ENCODE measurements at places on chromosomes 16 and 17.

DNA sequence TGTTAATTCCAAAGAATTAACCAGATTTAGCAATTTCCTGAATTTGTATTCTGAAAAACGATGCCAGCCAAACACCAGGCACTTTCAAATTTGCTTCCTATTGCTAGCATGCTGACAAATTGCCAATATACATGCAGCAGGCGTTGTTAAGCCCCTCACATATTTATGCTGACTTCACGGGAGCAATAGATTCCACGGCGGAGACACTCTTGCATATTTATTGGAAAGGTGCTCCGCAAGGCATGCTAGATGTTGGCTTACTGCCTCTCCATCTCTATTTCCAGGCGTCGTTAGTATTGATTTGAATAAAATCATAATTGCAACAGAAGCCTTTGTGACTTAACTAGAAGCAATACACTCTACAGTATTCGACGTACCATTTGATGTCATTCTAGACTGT, 211.0 kb upstream of the IRX5 start:
- no peak for DNase-seq

GRCh38 chr16:70793851-70794502, 7.0 kb downstream of the VAC14 start:
- no peak for DNase-seq

DNA sequence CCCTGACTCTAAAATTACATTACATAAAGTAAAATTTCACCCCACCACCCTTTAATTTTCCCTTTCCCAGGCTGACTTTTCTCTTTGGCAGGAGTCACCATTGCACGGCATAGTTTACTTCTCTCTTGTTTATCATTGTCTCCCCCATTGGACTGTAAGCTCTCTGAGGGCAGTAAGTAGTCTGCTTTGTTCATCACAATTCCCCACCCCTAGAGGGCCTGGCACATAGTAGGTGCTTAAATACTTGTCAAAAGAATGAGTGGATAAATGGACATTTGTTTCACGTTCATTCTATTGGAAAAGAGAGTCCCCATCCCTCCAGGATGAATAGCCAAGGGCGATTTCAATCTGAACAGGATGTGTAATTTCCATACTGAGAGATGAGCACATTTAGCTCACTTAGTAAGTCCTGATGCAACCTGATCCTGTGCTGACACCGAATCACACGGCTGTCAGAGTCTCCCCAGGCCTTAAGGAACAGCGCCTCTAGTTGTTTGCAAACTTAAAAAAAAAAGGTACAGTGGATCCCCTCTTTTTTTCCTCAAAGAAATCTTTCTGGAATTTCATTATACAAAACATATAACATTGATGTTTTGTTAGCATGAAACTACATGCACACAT, 54.0 kb downstream of the AKAP1 start:
- DNase-seq, result no peak

- no peak for DNase-seq
Measured at GRCh38 chr16:23907903-23908302, 72.1 kb downstream of the PRKCB start.

DNA sequence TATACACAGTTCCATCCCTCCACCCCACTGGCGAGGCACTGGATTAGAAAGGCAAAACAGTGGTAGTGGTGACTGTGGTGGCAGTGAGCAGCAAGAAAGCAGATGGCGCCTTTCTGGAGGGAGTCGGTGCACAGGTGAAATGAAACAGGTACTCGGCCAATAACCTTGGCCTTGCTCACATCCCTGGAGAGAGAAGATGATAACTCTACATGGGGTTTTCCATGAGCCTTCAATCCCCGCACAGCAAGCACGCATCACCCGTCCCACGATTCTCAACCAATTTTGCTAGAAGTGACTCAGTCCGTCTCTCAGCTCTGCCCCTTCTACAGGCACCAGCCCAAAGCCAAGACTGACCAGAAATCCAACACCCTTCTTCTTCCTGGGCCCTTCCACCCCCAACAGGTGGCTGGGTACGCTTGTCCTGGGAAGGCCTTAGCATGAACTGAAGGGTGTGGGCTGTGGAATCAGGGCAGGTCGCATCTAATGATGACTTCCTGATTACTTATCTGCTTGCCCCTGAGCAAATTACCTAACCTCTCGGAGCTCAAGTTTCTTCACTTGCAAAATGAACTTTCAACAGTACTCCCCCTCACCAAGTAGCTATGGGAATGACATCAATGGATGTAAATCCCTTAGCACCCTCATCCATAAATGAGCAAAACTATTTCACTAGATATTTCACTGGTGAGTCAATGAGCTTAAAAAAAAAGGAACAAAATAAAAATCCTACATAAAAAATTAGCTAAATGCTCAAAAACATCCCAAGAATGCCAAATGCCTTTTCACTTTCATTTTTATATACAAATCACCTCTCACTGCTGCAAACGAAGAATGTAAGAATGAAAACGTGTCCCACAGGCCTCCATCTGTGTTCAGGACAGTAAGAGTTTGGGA, 18.0 kb downstream of the XPO6 start:
- peak; percentile 45 for DNase-seq

DNA sequence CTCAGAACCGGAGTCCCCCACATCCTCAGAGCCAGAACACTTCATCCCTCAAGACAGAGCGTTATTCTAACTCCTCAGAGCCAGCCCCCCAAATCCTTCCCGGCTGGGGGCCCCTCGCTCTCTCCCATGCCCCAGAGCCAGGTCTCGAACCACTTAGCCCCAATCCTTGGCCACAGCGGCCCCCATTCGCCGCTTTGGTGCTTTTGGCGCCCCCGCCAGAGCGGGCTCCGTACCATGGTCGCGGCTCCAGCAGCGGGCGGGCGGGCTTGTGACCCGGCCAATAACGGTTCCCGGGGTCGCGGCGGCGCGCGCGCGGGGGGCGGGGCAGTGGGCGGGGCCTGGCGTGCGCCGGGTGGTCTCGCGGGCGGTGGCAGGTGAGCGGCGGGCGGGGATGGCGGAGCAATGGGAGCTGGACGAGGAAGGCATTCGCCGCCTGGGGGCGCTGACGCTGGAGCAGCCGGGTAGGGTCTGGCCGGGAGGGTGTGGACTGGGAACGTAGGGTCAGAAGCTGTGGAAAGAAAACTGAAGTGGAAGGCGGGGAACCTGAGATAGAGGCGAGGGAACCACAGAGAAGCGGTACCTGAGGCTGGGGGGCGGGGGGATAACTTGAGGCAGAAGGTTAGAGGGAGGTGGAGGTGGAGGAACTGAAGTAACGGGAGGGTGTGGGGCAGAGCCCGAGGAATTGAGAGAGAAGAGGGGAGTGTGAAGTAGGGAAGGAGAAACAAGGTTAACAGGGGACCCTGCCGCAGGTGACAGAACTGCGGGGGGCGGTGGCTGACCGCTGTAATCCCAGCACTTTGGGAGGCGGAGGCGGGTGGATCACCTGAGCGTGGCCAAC, at the start of the genes KCTD19 and LRRC36:
Gene KCTD19 (minus strand): TSS at position 270 of the 838 bp plus-strand sequence. CDS start 34 bp downstream, at position 236.
Gene LRRC36 (plus strand): TSS at position 344 of the 838 bp plus-strand sequence. CDS start 48 bp downstream, at position 392.
- DNase-seq, result peak; percentile 66

GRCh38 chr16:85192238-85193114, 80.2 kb upstream of the CIBAR2 start:
- DNase-seq, result no peak

GRCh38 chr16:80092681-80093080, 448.1 kb upstream of the DYNLRB2 start:
- DNase-seq, result no peak

DNA sequence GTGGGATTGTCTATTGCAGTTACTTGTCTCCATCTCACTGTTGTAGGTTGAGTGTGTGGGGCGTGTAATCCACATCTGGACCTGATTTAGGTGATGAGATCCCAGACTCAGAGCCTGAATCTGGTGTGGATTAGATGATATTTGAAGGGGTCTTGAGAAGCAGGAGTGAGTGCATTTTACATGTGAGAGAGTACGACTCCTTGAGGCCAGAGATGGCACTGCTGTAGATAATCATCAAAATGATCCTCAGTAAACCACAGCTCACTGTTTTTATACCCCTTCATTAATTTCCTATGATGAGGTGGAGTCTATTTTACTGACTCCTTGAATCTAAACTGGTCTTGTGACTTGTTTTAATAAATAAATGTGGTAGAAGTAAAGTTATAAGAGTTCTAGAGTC, 732.5 kb downstream of the KCNJ2 start:
- no peak for DNase-seq

DNA sequence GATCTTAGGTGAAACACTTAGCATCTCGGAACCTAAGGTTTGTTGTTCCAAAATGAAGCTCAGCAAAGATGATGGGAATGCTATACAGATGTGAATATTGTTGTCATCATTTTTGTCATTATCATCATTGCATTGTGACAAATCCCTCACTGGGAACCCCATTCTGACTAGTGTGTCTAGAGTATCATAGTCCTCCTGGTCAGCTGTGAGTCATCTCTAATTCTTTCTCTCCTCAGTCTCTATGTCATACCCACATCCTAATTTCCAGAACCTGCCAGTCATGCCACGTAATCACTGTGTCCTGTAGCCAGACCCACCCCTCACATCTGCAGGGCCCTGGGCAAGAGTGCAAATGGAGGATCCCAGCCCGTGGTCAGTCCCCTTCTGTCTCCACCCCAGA, 60.5 kb upstream of the CLEC3A start:
- DNase-seq, result no peak

DNA sequence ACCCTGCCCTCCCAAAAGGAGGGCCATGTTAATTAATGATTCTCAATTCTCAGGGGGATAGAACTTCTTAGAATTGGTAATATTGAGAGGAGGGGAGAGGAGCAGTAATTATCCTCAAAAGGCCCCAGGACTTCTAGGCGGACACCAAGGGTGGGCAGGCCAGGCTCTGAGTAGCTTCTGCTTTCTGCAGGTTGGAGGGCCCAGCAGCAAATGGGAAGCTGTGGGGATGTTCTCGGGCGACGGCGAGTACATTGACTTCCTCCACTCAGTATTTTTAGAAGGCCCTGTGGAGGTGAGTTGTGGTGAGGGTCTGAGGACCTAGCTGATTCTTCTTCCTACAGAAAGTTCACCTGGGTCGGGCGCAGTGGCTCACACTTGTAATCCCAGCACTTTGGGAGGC, 57.5 kb downstream of the DNAH2 start:
- DNase-seq, result no peak

DNA sequence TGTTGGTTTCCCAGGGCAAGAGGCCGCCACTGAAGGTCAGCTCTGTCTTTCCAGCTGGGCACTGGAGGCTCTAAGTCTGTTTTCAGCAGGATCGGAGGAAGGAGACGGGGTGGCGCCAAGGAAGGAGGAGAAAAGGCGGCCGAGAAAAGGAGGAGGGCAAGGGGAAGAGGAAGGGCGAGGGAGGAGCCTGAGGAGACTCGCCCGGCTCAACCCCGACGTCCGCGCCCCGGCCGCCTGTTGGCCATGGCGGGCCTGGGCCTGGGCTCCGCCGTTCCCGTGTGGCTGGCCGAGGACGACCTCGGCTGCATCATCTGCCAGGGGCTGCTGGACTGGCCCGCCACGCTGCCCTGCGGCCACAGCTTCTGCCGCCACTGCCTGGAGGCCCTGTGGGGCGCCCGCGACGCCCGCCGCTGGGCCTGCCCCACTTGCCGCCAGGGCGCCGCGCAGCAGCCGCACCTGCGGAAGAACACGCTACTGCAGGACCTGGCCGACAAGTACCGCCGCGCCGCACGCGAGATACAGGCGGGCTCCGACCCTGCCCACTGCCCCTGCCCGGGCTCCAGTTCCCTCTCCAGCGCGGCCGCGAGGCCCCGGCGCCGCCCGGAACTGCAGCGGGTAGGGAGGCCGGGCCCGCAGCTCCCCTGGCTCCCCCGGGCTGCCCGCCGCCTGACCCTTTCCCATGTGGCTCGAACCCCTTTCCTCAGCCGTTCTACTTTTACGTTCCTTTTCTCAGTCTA, at the start of gene RNF135:
Gene RNF135 (plus strand): TSS at position 209 of the 737 bp plus-strand sequence. CDS start 35 bp downstream, at position 244.
- peak; percentile 69 for DNase-seq

DNA sequence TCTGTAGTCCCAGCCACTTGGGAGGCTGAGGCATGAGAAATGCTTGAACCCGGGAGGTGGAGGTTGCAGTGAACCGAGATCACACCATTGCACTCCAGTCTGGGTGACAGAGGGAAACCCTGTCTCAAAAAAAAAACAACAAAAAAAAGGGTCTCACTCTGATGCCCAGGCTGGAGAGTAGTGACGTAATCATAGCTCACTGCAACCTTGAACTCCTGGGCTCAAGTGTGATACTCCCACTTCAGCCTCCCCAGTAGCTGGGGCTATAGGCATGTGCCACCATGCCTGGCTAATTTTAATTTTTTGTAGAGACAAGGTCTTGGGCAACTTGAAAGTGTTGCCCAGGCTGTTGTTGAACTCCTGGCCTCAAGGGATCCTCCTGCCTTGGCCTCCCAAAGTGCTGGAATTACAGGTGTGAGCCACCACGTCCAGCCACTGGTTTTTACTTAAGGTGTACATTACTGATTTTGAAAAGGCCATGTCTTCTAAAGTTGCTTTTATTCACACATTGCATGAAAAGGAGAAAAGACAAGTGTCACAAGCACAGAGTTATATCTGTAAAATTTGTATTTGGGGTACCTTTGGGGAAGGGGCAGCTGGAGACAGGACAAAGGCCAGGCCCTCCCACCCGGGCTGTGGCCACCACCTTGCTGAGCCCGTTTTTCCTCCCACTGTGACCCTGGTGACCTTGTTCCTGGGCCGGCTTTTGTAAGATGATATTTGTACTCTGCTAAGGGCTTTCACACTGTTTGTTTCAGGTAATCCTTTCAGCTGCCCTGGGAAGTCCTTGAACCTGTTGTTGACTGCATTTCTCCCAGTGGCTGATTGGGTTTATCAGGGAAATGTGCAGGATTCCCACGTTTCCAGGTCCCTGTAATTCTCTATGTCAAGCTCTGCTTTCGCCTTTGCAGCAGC, 11.5 kb downstream of the GPT2 start:
- DNase-seq, result no peak

Measured in activated T-cell treated with anti-CD3 and anti-CD28 coated beads, Interleukin-2, amount 50 U/mL, for 1 hour (primary cell).